ENCODE measurements at places on chromosomes 1 and 21. TPM values are rescaled to one million over a fixed set of nuclear protein-coding genes. Genes with fewer than 3 reads are reported as not detected.
A peak's percentile ranks its signal among the peaks of the same experiment; 100 is the strongest.

Gene IQGAP3
- 1.3 TPM for total RNA-seq

Gene ACOT11
- 0.77 TPM for total RNA-seq

Gene AIM2
- total RNA-seq: not detected

Gene SLC35F3
- total RNA-seq: not detected

Gene GBP4
- 0.77 TPM for total RNA-seq

DNA sequence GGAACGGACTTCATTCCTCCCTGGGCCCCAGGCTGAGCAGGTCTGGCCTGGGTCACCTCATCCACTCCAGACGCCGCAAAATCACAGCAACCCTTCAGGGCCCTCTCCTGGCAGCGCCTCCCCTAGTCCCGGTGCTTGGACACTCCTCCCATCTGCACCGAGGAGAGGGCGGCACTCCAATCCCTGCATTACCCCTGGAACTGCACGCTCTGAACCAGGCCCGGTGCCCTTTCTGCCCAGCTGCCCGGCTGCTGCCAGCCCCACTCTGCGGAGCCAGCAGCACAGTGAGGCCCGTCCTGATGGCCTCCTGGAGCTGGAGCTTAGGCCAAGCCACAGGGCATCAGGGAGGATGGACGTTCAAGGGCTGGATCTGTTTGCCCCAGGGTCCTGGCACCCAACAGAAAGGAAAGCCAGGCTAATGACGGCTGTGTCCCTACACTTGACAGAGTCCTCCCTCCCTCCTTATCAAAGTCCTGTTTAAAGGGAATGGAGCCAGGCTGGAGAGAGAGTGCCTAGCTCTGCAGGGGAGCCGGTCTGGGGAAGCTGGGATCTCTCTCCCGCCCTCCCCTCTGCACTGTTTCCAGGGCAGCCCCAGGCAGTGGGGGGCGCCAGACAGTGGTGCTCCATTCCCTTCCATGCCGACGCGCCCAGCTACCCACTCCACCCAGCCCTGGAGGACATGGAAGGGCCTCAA, 12.7 kb downstream of the COL6A2 start:
- DNase-seq: no peak
- H3K4me3 ChIP-seq: no peak overlapping the region
- H3K27ac ChIP-seq: peak overlapping the region; percentile 38
- no peaks in the 10 kb centered on the region for H3K27me3 ChIP-seq
- H3K4me1 ChIP-seq: peaks cover 2% of the 10 kb centered on the region

DNA sequence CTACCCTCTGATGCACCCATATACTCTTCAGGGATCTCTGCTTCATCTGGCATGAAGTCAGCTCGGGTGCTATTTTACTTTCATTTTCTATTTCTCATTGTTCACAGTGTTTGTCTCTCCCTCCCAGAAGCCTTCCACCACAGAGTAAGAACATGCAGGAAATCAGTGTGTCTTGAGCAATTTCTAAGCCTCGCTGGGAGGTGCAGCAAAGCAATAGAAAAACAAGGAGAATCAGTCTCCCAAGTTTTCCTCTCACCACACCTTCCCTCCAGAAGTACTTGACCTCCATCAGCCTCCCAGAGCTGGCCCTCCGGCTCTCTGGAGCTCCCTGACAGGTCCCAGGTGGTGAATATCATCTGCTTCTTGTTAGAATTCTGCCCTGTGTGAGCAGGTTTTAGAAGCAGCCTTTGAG, 594.7 kb upstream of the CAMK1G start:
- no peaks in the 10 kb centered on the region for H3K4me1 ChIP-seq
- H3K4me3 ChIP-seq: peak overlapping the region; percentile 39
- peak overlapping the region; percentile 29 for H3K27ac ChIP-seq

GRCh38 chr1:24236789-24237371, 49.8 kb upstream of the IFNLR1 start:
- DNase-seq: peak; percentile 78
- peaks cover 2% of the 10 kb centered on the region for H3K27me3 ChIP-seq
- H3K36me3 ChIP-seq: no peaks in the 10 kb centered on the region
- no peaks in the 10 kb centered on the region for H3K4me1 ChIP-seq
- no peak overlapping the region for H3K27ac ChIP-seq

GRCh38 chr1:100703716-100704115, 15.8 kb upstream of the VCAM1 start:
- H3K27ac ChIP-seq: no peak overlapping the region
- H3K36me3 ChIP-seq: no peaks in the 10 kb centered on the region
- no peak for DNase-seq
- H3K27me3 ChIP-seq: no peaks in the 10 kb centered on the region
- peaks cover 2% of the 10 kb centered on the region for H3K4me1 ChIP-seq

GRCh38 chr1:21919520-21919919, 17.6 kb downstream of the HSPG2 start:
- no peaks in the 10 kb centered on the region for H3K27me3 ChIP-seq
- peaks cover 37% of the 10 kb centered on the region for H3K4me1 ChIP-seq
- DNase-seq: peak; percentile 85
- H3K4me3 ChIP-seq: no peak overlapping the region
- peak overlapping the region; percentile 67 for H3K27ac ChIP-seq

- no peaks in the 10 kb centered on the region for H3K4me1 ChIP-seq
- no peak for DNase-seq
Measured at GRCh38 chr1:217392441-217392840, 238.4 kb downstream of the GPATCH2 start.

GRCh38 chr1:201376464-201377374, 761 bp downstream of the TNNT2 start:
- peaks cover 31% of the 10 kb centered on the region for H3K27me3 ChIP-seq
- H3K27ac ChIP-seq: no peak overlapping the region
- no peaks in the 10 kb centered on the region for H3K36me3 ChIP-seq
- DNase-seq: peak; percentile 37
- no peak overlapping the region for H3K4me3 ChIP-seq

- H3K27ac ChIP-seq: no peak overlapping the region
- H3K27me3 ChIP-seq: no peaks in the 10 kb centered on the region
- H3K4me1 ChIP-seq: no peaks in the 10 kb centered on the region
- peaks cover 1% of the 10 kb centered on the region for H3K36me3 ChIP-seq
- no peak for DNase-seq
Measured at GRCh38 chr1:214641214-214641895, 38.4 kb downstream of the CENPF start.

DNA sequence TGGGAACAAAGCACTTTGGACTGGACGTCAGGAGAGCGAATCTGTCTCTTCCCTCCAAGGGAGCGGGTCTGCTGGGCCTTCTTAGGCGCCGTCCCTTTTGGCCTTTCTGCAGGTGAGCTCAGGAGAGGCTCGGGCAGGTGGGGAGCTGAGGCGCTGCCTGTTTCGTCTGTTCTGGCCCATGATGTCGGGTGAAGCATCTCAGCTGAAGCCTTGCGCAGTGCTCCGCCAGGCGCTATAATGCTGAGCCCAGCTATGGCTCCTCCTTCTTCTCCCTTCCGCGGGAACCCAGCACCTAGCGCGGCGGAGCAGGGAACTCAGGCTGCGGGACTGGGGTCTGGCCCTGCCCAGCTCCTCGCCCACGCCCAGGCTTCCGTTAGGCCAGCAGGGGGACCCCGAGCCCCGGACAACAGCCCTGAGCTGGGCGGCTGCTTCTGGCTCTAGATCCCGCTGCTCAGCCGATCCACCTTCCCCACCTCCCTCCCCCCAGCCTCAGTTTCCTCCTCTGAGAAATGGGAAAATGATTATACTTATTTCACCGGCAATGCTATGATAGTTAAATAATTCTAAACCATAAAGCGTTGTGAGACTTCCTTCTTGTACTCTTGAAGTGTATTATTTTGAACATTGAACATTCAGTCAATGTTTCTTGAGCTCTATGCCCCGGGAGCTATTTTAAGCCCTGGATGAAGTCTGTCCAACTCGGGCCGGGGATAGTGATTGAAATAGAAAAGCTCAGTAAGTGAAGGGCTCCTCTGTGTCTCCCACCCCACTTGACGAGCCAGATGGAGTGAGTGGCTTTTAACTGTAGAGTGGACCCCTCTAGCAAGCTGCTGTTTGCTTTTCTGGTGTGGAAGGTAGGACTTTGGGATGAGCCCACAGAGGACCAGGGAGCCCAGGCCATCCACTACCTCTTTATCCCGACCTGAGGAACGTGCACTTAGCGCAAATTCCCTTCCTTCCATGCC, 9.6 kb upstream of the ADORA1 start:
- H3K36me3 ChIP-seq: no peaks in the 10 kb centered on the region
- H3K4me1 ChIP-seq: no peaks in the 10 kb centered on the region
- H3K27me3 ChIP-seq: peaks cover 53% of the 10 kb centered on the region
- DNase-seq: peak; percentile 54

DNA sequence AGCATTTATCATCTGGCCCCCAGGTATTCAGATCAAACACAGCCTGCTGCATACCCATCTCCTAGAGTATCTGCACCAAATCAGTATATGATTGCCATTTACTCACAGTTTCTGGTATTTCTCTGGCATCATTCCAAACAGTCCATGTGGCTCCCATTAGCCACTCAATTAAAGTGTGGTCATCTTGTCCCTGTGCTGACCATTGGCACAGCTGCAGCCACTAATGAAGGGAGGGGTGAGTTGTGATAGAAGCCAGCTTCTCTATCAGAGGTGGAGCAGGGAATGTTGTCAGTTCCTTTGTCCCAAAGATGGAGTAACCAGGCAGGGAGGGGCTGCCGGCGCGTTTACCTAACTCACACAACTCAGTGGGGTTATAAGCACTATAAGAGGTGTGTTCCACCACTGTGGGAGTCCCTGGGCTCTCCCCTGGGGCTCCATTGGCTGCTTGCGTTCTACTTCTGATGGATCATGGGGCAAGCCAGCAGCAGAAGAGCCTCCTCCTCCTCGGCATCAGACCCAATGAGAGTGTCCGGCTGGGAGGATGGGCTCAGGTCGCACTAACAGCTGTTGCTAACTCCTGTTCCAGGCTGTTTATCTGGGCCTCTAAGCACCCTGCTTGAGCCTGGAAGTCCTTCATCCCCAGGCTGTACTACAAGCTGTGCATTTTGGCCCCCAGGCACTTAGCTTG, 108.6 kb downstream of the GDAP2 start:
- H3K4me3 ChIP-seq: no peak overlapping the region
- peak; percentile 38 for DNase-seq
- no peaks in the 10 kb centered on the region for H3K36me3 ChIP-seq
- H3K27ac ChIP-seq: peak overlapping the region; percentile 95
- H3K4me1 ChIP-seq: peaks cover 40% of the 10 kb centered on the region

DNA sequence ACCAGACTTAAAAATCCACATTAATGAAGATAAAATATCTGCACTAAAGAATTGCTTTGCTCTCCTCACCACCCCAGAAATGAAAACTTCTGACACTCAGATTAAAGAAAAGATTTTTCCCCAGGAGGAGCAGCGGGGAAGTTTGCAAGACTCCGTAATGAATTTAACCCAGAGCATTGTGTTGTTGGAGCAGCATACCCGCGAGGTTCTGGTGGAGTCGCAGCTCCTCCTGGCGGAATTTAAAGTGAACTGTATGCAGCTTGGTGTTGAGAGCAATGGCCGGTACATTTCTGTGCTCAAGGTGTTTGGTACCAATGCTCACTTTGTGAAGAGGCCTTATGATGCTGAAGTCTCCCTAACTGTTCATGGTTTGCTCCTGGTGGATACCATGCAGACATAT, 46.4 kb downstream of the VPS13D start:
- no peaks in the 10 kb centered on the region for H3K4me1 ChIP-seq
- no peak overlapping the region for H3K27ac ChIP-seq
- H3K4me3 ChIP-seq: no peak overlapping the region
- no peaks in the 10 kb centered on the region for H3K27me3 ChIP-seq
- peaks cover 18% of the 10 kb centered on the region for H3K36me3 ChIP-seq

- no peaks in the 10 kb centered on the region for H3K4me1 ChIP-seq
- H3K27me3 ChIP-seq: no peaks in the 10 kb centered on the region
- DNase-seq: no peak
- H3K4me3 ChIP-seq: no peak overlapping the region
- no peaks in the 10 kb centered on the region for H3K36me3 ChIP-seq
Measured at GRCh38 chr1:190019717-190020116, 457.9 kb downstream of the BRINP3 start.

- no peak for DNase-seq
- no peak overlapping the region for H3K4me3 ChIP-seq
- no peaks in the 10 kb centered on the region for H3K27me3 ChIP-seq
- H3K4me1 ChIP-seq: no peaks in the 10 kb centered on the region
- H3K27ac ChIP-seq: no peak overlapping the region
Measured at GRCh38 chr1:104358621-104359020, 608.9 kb downstream of the AMY1C start.

GRCh38 chr1:73273886-73274285, 924.1 kb downstream of the LRRIQ3 start:
- no peaks in the 10 kb centered on the region for H3K4me1 ChIP-seq
- DNase-seq: no peak
- H3K36me3 ChIP-seq: no peaks in the 10 kb centered on the region

GRCh38 chr1:91124989-91125417, 103.2 kb upstream of the ZNF644 start:
- no peak overlapping the region for H3K27ac ChIP-seq
- H3K27me3 ChIP-seq: no peaks in the 10 kb centered on the region
- no peaks in the 10 kb centered on the region for H3K36me3 ChIP-seq

DNA sequence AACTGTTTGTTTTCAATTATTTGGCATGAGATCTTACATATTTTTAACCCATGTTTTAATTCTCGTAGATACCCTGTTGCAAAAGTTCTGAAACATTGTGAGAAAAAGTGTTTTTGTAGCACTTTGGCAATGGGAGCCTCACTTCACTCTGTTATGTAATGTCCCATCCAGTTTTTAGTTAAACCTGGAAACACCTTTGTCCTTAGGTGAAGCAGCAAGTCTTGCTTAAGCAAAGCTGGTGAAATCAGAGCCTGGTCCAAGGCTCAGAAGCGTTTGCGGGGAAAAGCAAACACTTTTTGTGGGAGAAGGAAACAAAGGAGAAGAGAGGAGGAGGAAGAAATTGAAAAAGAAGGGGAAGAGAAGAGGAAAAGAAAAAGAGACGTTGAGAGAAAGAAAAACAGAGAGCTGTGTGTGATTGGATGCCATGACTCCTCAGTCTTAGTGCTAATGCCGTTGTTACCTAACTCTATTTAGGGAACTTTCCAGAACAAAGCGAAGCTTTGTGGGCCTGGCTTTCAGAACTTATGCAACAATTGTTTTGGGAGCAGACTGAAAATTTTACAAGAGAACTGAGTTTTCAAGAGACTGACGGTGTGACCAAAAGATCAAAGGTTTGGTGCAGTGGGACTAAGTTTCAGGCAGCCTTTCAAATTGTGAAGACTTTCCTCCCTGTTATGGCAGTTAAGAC, 93.1 kb downstream of the NTMT2 start:
- H3K27ac ChIP-seq: no peak overlapping the region
- H3K4me3 ChIP-seq: no peak overlapping the region
- H3K36me3 ChIP-seq: no peaks in the 10 kb centered on the region
- H3K27me3 ChIP-seq: no peaks in the 10 kb centered on the region
- no peaks in the 10 kb centered on the region for H3K4me1 ChIP-seq
- no peak for DNase-seq

DNA sequence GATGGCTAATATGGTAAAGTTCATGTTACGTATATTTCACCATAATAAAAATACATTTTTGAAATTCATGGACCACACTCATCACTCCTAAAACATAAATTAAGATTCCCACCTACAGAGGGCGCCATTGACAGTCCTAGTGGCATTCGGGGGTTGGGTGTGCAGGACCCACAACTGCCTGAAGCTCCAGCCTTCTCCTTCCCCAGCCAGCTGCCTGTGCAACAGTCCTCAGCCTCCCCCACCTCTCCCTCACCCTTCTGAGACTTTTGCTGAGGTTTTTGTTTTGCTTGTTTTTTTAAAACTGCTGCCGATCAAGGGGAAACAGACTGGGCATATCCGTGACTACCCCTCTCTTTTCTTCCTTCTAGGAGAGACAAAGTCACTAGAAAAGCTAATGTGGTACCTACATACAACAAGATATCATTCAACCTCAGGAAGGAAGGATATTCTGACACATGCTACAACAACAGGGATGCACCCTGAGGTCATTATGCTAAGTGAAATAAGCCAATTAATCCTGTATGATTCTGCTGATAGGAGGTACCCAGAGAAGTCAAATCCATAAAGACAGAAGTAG, 9.2 kb upstream of the EVA1C start:
- H3K27ac ChIP-seq: no peak overlapping the region
- H3K4me1 ChIP-seq: no peaks in the 10 kb centered on the region
- H3K27me3 ChIP-seq: no peaks in the 10 kb centered on the region
- no peaks in the 10 kb centered on the region for H3K36me3 ChIP-seq
- peak; percentile 82 for DNase-seq

Data from fibroblast of lung (primary cell).